ENCODE measurements at places on chromosomes 3 and 15.
A peak's percentile ranks its signal among the peaks of the same experiment; 100 is the strongest.

GRCh38 chr15:61025781-61026180, 203.3 kb downstream of the RORA start:
- DNase-seq = no peak

DNA sequence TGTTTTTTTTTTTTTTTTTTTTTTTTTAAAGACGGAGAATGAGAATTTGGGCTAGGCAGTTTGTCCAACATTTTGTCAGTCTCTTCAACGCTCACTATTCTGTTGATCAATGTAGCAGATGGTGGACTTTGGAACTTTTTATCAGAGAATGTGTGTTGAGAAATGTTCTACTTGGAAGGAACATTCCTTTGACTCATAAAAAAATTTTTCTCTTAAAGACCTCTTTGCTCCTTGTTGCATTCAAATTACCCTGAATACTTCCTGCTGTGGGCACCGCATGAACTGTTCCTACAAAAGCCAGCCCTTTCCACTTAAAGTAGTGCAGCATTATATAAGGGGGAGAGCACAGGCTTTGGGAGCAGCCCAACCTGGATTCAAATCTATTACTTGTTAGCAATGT, 182.9 kb downstream of the AKAP13 start:
- DNase-seq = no peak

DNA sequence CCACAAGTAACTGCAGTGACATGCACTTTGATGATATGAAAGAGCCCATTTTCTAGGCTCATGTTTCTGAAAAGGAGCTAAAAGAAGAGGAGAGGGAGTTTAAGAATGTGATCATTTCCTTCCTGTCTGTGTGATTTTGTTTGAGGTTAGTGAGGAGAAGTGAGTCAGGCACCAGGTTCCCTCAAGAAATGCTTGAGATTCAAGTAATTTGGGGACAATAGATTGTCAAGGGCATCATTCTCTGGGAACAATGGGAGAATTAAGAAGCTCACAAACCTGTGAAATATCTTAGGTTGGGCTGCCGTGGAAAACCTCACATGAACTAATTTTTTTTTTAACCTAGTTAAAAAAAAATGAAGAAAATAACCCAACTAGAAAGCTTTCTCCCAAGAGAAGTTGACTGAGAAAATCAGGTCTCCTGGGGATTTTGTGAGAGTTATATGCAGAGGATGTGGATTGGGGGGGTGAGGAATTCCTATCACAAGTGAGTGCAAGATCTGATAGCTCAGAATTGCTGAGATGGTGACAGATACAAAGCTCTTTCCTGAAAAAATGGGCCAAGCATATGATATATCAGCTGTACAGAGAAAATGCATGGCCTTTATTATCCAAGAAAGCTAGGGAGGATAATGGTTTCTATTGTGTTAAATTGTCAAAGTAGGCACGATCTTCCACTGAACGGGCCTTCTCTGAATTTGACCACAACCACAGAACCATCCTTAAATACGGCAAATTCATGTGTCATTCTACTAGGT, 203.3 kb downstream of the FEZF2 start:
- no peak for DNase-seq

DNA sequence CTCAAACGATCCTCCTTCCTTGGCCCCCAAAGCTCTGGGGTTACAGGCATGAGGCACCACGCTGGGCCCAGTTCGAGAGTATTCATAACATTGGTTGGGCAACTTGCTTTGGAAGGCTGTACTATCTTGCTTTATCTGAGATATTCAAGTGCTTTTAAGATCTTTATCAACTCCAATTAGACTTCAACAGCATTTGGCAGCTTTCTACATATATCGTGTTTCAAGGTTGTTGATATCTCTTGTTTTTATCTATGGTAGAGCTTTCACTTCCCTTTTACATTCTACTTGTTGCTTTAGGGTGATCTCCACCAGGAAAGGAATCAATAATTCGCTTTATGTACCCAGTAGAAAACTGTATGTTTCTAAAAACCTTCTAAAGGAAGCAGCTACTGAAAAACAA, 395.3 kb downstream of the IL5RA start:
- no peak for DNase-seq

GRCh38 chr3:66800941-66801545, 197.1 kb upstream of the KBTBD8 start:
- DNase-seq = no peak

- no peak for DNase-seq
These were observed 196.0 kb upstream of the TPRG1 start for GRCh38 chr3:188975600-188976314.

- no peak for DNase-seq
These were observed 1.9 kb downstream of the TMEM266 start for GRCh38 chr15:76061700-76062099.

DNA sequence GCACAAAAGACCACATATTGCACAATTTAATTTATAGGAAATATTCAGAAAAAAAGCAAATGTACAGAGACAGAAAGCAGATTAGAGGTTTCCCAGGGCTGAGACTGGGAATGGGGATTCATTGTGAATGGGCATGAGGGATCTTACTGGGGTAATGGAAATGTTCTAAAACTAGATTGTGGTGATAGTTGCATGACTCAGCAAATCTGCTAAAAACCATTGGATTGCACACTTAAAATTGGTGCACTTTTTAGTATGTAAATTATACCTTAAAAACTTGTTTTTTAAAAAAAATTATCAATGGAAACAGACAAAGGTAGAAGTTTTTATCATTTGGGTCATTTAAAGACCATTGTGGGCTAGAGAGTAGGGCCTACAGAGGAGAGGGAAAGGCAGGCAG, 230.6 kb downstream of the IL5RA start:
- DNase-seq = no peak

DNA sequence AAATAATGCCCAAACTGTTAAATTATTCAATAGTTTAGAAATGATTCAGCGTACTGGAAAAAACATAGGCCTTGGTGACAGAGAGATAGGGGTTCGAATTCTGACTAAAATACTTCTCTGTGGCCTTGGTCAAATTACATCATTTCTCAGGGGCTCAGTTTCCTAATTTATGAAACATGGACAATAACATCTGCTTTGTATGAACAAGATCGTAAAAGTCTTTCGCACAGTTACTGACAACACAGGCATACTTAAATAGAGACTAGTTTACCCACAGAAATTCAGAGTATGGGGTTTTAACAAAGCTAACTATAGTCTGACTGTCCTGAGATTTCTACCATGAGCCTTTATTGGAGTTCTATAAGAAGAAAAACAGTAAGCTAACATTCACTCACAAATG, 440.4 kb downstream of the FHIT start:
- no peak for DNase-seq

GRCh38 chr3:39188271-39189149, 3.9 kb downstream of the XIRP1 start:
- DNase-seq = no peak

DNA sequence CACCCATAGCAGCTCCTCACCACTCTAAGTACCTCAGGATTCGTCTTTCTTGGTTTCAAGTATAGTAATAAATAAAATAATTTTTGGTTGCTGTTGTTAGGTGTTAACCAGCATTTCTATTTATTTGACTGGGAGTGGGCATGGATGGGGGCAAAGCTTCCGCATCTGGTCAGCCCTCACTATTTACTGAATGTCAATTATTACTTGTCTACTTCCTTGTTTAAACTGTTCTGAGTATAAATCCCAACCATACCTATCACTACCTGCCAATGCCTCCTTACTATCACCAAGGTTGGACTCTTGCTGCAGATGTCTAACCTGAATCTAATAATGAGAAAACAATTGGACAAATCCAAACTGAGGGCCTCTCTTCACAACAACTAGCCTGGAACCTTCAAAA, 41.9 kb upstream of the GK5 start:
- no peak for DNase-seq

DNA sequence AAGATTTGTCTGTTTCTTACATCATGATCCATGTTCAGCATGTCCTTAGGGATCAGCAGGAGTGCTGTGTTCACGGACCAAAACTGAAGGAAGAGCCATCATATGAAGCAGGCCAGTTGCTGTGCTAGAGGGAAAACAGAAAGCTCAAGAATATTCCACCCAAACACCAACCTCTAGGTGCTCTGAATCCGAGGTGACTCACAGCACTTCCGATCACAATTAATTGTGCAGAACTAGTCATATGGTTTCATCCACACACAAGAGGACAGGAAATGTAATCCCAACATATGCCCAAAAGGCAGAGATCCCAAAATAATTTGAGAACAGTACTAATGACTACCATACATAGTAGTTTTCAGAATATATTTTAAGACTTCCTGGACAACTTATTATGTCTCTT, 257.9 kb upstream of the KCNH8 start:
- no peak for DNase-seq

DNA sequence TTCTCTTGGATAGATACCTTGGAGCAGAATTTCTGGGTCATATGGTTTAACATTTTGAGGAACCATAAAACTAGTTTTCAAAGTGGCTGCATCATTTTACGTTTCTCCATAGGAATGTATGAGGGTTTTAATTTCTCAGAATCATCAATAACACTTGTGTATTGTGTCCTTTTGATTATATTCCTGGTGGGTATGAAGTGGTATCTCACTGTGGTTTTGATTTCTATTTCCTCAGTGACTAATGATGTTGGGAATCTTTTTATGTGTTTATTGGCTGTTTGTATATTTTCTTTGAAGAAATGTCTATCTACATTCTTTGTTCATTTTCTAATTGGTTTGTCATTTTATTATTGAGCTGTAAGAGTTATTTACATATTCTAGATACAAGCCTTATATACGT, 28.8 kb downstream of the CDIN1 start:
- no peak for DNase-seq

GRCh38 chr15:85858586-85859375, 64.1 kb upstream of the KLHL25 start:
- peak; percentile 74 for DNase-seq

DNA sequence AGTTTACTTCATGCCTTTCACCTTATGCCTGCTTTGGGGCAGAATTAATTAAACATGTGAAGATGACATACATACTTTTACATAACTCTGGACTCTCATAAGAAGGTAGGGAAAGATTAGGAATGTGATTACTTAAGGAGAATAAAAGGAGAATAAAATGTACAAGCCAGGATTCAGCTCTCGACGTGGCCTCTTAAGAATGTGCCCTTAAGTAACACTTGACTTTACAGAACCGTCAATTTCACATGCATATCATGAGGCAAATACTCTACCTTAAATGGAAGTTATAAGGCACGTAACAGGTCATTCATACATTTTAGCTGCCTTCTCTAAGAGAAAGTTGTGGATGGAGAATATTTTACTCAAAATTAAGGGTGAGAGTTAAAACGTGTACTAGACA, 263.7 kb upstream of the LMCD1 start:
- DNase-seq = no peak

- DNase-seq = no peak
These were observed 8.4 kb downstream of the BOC start for GRCh38 chr3:113219605-113220300.

- no peak for DNase-seq
These were observed 104.6 kb downstream of the IL1RAP start for GRCh38 chr3:190618330-190619030.

- DNase-seq = no peak
These were observed 673.4 kb upstream of the CBLB start for GRCh38 chr3:106542101-106542769.

DNA sequence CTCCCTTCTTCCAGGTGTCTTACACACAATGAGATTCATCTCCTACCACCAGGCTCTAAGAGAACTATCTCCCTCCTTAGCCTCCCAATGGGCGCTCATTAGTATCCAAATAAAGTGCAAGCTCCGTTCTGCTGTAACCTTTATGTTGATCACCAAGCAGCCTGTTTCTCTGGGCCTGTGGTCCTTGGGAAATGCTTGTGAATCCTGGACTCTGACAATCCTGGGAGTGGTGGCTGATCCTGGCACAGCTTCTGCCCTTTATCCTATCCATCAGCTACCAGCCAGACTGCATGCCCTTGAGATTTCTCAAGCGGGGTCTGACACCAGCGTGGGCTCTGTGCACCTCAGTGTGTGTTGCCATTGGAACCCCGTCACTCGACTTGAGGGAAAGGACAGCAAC, 26.1 kb upstream of the USP3 start:
- no peak for DNase-seq

Data from activated naive CD4-positive, alpha-beta T cell treated with anti-CD3 and anti-CD28 coated beads, Interleukin-2, amount 50 U/mL, for 16 hours (primary cell).